ENCODE measurements at places on chromosomes 3 and 15.

GRCh38 chr3:151933234-151933853, 59.9 kb downstream of the SUCNR1 start:
- DNase-seq = no peak

- DNase-seq = no peak
Measured at GRCh38 chr3:120642368-120642948, 39.6 kb downstream of the HGD start.

- no peak for DNase-seq
Measured at GRCh38 chr15:62606376-62607113, 436.0 kb upstream of the TPM1 start.

GRCh38 chr3:166275024-166275390, 437.8 kb upstream of the BCHE start:
- DNase-seq = no peak

DNA sequence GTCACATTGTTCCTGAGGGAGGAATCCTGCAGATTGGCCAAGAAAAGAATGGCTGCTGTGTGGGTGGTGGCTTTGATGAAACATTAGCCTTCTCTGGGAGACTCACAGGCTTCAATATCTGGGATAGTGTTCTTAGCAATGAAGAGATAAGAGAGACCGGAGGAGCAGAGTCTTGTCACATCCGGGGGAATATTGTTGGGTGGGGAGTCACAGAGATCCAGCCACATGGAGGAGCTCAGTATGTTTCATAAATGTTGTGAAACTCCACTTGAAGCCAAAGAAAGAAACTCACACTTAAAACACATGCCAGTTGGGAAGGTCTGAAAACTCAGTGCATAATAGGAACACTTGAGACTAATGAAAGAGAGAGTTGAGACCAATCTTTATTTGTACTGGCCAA, 6.1 kb downstream of the PTX3 start:
- DNase-seq = no peak

All from activated naive CD4-positive, alpha-beta T cell (primary cell).